Stimulated activated CD8-positive, alpha-beta memory T cell treated with anti-CD3 and anti-CD28 coated beads, Interleukin-15, amount 100 ng/mL, for 48 hours (primary cell): ENCODE measurements at places on chromosomes 6 and 20.

DNA sequence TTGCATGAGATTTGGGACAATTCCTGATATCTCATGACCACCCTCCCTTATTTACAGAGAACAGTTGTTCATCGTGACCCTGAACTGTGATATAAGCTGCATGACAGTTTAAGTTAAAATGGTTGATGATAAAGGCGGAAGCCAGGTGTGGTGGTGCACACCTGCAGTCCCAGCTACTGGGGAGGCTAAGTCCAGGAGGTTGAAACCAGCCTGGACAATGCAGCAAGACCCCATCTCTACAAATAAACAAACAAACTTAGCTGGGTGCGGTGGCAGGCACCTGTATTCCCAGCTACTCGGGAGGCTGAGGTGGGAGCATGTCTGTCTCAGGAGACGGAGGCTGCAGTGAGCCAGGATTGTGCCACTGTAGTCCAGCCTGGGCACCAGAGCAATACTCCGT is 24.1 kb downstream of the COL20A1 start:
- DNase-seq = no peak

- DNase-seq = no peak
Measured at GRCh38 chr20:21286775-21287174, 16.4 kb upstream of the XRN2 start.

- DNase-seq = no peak
Measured at GRCh38 chr6:46368169-46368536, 123.1 kb downstream of the RCAN2 start.

- no peak for DNase-seq
Measured at GRCh38 chr20:1345030-1345755, 16.3 kb upstream of the SDCBP2 start.

DNA sequence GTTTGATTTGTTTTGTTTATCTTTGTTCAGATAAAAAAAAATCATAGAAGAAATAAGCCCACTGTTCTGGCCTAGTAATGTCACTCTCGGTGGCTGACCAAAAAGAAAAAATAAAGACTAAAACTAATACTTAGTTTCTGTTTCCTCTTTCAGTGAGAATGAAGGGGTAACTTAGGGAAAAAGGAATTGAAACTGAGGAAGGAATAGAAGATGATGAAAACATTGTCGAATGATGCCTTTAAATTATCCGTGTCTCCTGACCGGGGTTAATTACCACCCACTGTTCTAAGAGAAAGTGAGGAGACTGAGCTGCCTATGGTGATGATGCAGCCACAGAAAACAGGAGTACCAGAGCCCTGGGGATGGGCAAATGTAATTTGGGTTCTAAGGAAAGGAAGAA is 73.1 kb downstream of the PTCHD4 start:
- DNase-seq = no peak

DNA sequence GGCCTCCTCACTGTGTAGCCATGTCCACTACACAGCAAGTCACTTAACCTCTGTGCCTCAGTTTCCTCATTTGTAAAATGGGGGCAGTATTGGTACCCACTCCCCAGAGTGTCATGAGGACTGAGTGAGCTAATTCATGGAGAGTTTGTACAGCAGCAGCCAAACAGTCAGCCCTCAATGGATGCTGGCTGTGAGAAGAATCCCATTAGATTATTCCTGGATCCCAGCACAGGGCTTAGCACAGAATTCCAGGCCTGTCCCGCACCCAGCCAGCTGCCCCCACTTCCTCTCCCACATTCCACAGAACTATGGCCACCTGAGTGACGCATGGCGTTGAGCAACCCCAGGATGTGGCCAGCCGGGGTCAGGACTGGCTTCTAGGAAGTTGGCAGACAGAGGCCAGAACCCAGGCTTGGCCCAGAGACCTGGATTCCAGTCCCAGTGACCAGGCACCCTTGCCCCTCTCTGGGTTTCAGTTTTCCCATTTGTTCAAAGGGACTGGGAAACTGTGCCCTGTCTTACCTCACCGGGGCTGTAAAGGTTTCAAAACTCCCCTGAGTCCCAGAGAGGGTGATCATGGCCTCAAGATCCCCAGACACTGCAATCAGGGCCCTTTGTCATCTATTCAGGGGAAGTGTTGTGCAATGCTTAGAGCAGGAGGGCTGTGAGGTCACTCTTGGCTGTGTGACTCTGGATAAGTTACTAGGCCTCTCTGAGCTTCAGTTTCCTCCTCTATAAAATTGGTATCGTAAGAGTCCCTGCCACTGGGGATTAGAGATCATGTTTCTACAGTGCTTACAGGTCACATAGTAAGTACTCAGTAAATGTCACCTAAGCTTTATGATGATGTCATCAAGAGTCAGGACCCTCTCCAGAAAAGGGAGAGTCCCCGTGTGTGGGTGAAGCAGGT is 3.0 kb upstream of the TGM2 start:
- DNase-seq = no peak

GRCh38 chr20:4912380-4913142 is 88.7 kb downstream of the SLC23A2 start:
- DNase-seq = no peak

DNA sequence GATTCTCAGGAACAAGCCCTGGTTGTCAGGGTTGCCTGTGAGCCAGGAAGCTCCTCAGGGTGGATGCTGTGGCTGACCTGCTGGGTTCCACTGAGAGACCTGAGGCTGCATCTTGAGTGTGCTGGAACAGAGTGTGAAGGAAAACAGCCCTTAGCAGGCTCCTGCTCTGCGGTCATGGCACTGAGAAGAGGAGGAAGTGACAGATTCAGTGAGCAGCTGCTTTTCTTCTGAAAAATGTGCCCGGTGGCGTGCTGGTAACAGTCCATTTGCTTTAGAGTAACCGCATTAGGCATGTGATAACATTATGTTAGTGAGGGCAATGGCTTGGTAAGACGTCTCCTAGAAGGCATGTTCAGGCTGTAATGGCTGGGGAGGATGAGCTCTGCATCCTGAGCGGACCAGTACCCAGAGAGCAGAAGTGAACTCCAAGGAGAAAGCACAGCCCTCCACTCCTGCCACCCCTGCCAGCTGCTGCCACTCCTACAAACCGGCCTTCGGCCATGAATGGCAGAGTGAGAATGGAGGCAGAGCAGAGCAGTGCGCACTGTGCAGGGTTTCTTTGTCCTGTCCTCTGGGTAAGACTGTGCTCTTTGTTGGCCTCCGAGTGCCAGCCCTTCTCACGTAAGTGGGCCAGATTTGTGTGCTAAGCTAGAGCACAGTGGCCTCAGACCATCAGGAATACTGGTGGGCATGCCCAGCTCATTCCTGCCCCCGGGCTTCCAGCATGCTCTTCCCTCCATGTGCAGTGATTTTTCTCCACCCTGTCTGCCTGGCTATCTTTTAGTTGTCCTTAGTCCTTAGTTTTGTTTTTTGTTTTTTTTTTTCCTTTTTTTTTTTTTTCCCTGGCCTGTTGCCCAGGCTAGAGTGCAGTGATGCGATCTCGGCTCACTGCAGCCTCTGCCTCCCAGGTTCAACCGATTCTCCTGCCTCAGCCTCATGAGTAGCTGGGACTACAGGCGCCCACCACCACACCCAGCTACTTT is 98.1 kb upstream of the VSTM2L start:
- no peak for DNase-seq

- DNase-seq = no peak
Measured at GRCh38 chr6:9161731-9162130, 726.4 kb upstream of the SLC35B3 start.

DNA sequence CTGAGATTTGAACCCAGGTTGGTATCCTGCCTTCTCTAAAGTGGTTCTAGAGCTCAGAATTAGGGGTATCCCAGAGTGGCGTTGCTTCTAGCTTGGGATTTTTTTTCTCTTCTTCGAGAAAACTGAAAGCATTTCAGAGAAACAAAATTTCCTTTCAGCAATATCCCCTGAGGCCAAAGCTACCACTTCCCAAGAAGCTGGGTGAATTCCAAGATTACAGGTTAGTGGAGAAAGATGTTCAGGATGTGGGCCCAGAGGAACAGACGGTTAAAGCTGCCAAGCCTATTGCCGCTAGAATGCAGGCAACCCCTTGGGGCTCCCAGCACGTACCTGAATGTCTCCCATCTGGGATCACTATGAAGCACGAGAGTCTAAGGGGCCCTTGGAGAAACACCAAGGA is 134.1 kb downstream of the FOXO3 start:
- no peak for DNase-seq

- no peak for DNase-seq
Measured at GRCh38 chr6:16473908-16474771, 235.8 kb downstream of the GMPR start.

DNA sequence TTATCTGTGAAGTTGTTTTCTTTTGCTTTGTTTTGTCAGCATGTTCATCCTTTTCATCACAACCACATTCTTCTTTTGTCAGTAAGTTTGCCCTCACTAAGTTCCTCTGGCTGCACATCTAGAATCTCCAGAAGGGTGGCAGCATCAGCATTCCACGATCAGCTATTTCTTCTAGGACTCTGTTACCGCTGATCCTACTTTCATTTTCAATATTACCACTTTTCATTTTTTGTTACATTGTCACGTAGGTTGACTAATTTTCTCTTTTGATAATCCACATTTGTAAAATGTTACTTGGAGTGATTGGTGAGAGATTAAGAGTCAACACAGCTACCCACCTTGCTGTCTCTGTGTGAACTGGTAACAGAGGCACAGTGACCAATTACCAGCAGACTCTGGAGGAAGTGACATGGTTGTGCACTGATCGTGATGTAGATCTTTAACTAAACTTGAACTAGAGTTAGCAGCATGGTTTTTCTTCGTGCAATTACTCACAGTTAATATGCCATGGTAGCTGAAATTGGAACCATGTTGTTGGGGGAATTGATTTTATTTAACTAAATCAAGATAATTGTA is 307.9 kb upstream of the SLC35B3 start:
- no peak for DNase-seq

DNA sequence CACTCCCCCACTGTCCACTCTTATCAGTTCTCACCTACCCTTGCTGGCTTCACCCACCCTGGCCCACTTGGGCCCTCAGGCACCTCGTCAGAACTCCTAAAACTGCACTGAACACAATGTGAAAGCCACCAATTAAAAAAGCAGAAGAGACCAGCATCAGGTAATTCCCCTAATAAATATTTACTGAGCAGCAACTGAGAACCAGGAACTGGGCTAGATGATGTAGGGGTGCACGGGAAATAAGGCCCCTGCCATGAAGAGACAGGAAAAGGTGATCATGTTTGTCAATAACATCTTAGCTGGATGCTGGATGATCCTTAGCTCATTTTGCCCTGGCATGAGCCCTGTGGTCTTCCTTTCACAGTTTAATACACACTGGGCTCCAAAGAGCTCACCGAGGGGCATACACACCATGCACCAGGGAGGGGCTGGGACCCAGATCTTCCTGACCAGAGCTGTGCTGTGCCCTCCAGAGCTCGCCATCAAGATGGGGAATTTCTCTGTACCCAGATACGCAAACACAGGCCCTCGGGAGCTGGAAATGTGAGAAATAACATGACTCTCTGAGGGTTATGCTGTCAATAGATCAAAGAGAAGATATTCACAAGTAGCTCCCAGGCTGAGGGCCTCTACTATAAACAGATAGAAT is 113.6 kb upstream of the SLC22A16 start:
- no peak for DNase-seq

DNA sequence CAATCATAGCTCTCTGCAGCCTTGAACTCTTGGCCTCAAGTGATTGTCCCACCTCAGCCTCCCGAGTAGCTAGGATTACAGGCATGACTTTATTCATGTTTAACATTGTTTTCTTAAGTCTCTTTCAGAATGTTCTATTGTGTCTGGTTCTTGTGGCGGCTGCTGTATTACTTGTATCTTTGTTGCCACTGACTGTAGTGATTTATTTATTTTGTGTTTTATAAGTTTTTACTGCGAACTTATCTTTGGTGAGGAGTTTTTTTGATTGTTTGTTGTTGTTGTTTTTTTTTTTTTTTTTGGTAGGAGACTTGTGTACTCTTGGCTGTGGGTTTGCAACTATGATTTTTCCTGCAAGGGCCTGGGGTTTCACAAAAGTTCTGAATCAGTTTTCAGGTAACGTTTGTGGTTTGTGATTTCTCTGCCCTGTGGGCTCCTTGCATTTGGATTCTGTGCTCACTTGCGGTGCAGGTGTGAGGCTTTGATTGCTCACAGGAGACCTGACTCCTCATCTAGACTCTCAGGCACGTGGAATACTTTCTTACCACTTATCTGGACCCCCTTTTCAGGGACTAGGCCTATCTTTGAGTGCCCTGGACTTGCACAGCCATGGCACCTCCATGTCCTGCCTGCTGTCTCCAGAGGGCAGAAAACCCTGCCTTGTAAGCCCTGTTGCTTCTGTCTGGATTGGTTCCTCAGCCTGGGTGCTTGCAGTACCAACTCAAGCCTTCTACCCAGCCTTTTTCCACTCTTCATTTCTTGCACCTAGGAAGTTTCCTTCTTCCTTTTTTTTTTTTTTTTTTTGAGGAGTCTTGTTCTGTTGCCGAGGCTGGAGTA is 25.2 kb downstream of the KIF25 start:
- DNase-seq = no peak

DNA sequence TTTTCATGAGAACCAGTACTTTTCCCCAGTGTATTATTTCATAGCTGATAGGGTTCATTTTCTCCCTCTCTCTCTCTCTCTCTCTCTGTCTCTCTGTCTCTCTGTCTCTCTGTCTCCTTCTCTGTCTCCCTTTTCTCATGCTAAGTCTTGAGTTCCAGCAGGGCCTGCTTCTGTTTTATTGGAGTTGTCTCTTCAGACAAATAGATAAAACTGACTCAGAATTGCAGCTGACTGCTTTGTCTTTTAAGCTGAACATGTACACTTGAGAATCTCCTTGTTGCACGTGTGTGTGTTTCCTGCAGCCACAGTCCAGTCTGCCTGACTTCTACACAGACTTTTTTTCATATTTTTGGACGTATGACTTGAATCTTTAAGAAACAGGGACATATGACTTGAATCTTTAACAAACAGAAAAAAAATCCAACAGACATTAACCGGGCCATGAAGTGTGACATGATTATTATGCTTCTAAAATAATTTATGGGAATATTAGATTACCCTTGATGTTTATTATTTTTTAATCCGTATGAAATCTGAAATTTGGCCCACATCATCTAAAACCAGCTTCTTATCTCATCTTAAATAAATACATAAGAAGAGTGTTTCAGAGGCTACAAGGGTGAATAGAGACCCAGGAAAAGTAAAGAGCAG is 71.5 kb downstream of the JAG1 start:
- no peak for DNase-seq

DNA sequence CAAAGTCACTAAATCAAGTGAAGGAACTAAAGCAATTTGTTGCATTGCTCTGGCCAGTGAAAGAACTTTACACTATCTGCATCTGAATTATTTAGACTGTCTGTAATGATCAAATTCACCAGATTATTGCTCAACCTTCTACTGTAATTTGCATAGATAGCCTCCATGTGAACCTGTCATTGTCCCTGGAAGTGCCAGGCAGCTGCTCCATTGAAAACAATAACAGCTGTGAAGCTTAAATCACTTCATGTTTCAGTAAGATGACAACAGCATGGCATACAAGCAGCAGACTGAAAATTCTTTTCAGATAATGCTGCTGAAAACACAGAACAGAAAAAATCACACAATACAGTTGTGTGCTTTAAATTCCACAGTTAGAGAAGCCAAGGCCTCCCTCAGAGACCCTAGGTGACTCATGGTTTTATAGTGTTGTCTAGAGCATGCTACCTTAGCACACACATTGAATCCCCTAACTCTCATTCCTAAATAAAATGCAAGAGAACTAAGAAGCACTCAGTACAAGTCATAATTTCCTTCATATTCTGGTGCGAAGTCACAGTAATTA is 248.9 kb downstream of the TPBG start:
- no peak for DNase-seq
